Activated T-cell treated with anti-CD3 and anti-CD28 coated beads for 48 hours (primary cell): ENCODE measurements at places on chromosomes 5 and 9.

GRCh38 chr9:116298249-116298648, 144.7 kb downstream of the PAPPA start:
- no peak for DNase-seq

DNA sequence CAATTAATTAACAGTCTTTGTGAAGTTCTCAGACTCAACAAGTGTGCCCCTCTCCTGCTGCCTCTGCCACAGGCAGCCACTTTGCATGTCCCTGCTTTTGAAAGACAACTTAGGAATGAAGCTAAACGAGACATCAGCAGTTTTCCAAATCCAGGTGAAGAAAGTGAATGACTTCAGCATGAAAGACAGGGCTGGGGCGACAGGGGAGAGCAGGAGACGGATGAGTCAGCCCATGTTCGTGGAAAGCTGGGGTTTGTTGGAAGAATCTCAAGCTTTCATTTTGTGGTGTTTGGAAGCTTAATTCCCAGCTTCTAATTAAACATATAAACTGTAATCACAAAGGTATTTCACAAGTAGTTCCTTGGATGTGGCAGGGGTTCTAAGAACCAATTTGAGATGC, 207.8 kb upstream of the MAP3K1 start:
- no peak for DNase-seq

DNA sequence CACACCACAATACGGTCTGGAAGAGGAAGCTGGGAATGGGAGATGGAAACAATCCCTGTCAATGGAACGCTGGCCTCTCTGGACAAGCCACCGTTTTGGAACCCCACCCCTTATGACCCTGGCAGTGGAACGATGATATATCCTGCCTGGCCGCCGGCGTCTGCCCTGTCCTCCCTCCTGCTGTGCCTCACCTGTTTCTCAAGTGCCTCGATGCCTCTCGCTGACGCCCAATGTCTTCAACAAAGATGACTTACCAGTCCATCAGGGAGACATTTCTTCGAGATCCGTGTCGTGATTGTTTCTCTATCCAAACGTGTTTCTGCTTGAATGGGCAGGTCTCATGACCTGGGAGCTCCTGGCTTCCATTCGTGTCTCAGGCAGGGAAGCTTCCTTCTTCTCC, 476.5 kb downstream of the SPATA31A7 start:
- DNase-seq: no peak

DNA sequence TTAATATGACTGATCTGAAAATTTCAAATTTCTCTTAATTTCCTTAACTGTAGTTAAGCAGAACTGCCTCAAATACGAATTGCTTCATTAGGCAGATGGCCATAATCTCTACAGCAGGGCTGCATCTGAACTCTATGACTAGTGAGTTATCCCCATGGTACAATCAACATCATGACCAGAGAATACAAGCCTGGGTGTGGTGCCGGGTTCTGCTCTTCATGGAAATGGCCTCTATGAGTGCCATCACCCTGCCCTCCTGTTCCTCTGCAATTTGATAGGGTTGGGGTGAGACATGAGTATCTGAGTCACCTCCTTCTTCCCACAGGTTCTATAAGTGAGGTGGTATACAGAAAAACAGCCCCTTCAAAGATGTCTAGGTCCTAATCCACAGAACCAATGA, 235.9 kb downstream of the AP3B1 start:
- no peak for DNase-seq

DNA sequence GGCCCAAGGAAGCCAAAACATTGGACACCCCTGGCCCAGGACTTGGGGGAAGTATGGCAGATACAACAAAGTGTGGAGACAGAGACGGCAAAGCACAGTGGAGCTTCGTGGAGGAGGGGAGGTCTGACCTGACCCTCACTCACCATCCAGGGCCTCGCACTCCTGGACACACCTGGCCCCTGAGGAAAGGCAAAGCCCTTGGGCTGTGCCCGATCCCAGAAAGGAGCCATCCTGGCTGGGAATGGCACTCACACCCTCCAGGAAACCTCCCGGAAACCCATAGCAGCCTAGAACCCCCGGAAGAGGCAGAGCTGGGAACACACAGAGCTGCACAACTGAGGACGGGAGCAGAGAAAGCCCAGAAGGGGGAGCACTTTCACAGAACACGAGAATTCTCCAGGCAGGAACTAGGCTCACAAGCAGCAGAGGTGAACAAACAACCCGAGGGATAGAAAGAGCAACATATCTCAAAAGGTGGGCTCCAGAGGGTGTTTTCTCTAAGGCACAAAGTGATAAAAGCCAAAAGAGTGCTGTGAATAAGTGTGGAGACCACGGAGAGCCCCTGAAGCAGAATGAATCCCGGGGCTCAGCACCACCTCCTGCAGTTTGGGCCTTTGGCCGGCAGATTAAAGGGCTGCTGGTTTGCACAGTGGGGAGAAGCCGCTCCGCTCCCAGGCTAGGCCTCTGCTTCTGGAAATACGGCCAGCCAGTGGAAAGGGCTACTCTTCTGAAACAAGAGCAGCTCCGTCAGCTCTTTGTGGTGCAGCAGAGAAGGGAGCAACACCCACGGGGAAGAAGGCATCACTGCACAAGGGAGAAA, 108.2 kb downstream of the UBE2R2 start:
- no peak for DNase-seq

DNA sequence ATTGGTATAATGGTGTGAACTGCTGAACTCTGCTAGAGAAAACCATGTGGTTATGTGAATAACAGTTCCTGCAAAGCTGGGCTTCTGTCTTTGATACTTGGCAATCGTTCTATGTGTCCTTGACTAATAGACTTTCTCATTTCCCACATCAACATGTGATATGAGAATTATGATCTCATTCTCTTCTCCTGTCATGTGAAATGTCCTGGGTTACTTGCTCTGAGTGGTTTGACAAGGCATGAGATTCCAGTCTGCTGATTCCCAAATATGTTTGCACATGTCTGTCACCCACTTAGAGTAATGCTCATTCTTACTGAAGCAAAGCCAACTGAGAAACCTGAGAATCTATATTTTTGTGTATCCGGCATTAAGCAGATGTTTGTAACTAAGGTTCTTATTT, 141.2 kb downstream of the PARP8 start:
- DNase-seq: no peak
